ENCODE measurements at places on chromosomes 6 and 20.

DNA sequence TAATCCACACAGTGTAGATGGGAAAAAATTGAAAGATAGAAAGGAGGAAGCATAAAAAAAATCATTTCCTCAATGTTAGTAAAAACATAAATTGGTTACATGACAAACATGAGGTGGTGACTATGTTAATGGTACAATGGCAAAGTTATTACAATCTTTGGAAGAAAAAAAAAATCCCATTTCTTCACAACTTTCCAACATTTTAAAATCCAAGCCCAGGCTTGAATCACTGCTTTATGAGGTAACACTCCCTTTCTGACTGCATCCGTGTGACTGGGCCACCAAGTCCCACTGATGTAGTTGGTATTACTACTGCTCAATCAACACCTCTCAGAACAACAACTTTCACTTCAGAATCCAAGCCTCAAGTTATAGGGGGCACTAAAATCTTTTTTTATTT, 160.4 kb downstream of the BTBD9 start:
- DNase-seq: no peak

GRCh38 chr6:6842291-6842690, 253.8 kb downstream of the LY86 start:
- no peak for DNase-seq

DNA sequence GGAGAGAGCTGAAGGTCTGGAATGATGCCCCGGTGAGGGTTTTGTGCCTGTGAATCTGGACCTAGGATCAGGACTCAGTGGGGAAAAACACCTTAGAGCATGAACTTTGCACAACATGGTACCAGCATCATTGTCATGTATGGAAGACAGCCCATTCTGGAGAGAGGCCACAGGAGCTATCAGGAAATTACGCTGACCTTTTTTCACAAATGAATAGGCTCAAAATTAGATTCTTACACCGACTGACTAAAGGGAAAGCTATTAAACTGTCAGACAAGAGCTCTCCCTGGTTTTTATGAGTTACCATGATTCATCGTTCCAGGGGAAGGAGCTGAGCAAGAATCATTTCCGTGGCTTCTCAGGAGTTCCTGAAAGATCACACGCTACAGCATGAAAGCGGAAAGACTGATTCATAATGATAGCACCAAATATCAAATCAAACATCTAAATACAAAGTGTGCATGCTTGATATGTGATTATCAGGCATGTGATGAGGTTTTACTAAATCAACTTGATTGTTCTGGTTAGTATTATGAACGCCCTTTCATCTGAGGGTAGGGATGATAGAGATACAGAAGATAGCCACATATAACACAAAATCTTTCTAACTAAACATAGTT, 224.9 kb upstream of the SMLR1 start:
- no peak for DNase-seq

DNA sequence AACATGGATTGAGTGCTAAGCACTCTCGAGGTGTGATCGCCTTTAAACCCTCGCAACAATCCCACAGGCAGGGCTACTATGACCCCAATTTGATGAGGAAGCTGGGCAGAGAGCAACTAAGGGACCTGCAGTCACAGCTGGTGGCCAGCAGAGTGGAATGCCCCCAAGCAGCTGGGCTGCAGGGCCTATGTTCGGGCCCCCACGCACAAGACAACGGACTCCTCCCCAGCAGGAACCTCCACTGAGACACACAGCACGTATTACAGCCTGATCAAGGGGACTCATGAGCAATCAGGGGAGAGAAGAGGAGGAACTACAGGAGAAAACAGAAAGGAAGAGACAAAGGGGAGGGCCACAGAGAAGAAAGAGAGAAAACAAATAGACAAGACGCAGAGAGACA, 21.7 kb downstream of the CST7 start:
- DNase-seq: no peak

DNA sequence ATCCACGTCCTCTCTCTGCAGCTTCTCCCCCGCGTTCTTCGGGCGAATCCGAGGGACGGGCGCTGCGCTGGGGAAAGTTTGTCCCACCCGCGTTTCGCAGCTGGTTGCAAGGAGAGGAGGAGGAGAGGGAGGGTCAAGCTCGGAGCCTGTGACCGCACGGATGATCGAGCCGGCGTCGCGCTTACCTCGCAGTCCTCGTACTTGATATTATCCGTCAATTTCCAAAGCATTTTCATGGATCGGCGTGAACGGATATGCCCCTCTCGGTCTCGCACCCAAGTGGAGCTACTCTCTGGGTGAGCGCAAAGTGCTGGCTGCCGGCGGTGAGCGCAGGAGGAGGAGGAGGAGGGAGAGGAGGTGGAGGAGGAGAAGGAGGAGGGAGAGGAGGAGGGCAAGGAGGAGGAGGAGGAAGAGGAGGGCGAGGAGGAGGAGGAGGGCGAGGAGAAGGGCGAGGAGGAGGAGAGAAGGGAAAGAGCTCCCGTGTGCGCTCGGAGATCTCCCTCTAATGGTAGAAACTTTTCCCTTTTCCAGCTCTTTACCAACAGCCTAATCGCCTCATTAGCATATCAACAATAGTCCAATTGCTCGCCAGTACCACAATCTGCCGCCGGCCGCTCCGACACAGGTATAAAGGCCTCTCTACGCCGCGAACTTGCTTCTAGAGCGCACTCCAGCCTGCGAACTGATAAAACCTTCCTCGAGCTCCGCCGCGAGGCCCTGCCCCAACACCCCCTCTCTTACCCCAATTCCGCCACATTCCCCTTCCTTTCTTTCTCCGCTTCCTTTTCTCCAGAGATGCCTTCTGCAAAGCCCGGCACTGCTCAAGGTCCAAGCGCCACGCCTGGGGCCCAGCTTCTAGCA, at the start of gene TFAP2A:
Gene TFAP2A, minus strand, starts transcription at position 319 of the 861 bp plus-strand sequence. Its CDS starts 83 bp downstream, at position 236.
- no peak for DNase-seq

GRCh38 chr20:44762466-44763140, 16.9 kb downstream of the KCNK15 start:
- DNase-seq: no peak

GRCh38 chr6:36283608-36284007, 13.7 kb downstream of the PNPLA1 start:
- no peak for DNase-seq

DNA sequence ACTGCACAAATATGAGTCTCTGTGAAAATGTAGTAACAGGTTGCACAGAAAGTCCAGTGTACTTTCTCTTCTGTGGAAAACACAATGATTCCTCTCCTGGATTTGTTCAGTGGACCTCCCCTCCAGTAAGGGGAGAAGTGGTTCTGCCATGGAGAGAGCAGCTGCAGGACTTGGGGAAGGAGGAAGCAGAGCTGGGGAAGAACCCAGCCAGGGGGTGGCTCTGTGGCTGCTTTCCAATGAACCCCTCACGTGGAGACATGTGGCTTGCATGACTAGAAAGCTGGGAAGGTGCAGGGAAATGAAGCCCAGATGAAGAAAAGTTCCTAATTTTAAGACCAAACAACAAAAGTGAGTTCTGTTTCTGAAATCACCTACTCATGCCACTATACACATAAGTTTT, 31.9 kb downstream of the HMGN3 start:
- DNase-seq: no peak

GRCh38 chr20:474581-474980, 12.2 kb upstream of the TBC1D20 start:
- DNase-seq: no peak

DNA sequence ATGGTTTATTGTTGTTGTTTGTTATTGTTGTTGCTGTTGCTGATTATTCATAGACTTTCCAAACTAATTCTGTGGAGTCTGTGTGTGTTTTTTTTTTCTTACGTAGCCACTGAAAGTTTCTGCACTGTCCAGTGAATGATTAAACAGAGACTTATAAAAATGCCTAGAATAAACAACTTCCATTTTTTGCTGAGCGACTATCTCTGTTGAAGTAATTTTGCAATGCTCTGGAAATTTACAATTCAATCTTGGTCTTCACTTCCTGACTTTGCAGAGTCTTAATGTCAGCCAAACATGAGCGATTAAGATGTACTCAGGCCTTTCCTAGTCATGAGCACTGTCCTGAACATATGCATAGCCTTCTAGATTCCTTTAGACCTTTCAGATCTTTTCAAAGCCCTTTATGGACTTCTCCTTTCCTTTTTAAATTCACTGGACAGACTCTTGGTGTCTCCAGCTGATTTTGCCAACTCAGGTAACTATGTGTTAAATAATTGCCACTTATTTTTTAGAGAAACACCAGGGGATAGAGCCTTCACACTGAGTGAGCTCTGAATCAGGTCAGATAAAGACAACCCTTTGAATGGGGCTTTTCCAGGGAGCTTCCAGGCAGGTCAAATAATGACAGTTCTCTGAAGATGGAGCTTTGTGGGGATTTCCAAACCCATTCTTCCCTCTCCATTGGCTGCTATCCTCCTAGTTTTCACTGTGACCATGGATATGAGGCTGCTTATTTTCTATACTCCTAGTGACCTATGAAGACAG, 622.8 kb upstream of the EPHA7 start:
- DNase-seq: no peak

- no peak for DNase-seq
These were observed 146.0 kb downstream of the PTCHD4 start for GRCh38 chr6:47964969-47965368.

GRCh38 chr20:8913456-8913855, 155.4 kb upstream of the PLCB4 start:
- no peak for DNase-seq

DNA sequence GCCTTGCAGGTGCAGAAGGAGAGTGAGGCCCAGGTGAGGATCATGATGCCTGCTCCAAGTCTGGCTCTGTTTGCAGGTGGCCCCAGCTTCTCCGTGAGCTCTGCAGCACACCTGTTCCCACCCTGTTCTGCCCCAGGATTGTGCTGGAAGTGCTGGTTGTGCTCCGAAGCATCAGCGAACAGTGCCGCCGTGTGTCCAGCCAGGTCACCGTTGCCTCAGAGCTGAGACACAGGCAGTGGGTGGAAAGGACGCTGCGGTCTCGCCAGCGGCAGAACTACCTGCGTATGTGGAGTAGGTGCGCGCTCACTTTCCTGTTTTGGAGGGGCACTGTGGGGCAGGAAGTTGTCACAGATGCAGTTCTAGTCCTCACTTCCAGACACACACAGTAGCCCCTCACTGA, 25.0 kb downstream of the ERMARD start:
- no peak for DNase-seq

DNA sequence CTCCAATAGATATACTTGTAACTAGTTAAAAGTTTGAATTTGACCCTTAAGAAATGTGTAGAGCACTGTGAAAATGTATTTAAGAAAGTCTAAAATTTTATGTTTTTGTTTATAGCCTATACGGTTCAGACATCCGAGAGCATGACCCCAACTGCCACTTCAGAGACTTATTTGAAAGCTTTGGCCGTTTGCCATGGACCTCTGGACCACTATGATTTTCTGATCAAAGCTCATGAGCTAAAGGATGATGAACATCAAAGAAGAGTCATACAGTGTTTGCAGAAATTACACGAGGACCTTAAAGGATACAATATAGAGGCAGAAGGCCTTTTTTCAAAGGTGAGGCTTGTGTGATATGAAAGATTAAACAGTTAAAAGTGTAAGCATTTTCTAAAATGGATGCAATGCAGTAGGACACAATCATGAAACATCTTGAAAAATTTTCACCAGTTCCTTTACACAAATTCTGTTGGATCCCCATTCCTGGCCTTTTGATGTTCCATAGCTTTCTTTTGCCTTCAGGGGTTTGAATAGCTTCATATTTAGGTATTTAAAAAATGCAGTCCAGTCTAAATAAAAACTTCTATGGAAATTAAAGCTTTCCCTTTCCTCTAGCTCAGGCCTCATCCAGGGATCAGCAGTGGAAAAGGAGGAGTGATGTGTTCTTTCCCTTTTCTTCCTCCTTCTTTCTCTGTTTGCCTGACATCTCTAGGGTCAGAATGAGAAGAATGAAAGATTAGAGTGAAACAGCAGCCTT, 29.0 kb downstream of the AFG1L start:
- no peak for DNase-seq

DNA sequence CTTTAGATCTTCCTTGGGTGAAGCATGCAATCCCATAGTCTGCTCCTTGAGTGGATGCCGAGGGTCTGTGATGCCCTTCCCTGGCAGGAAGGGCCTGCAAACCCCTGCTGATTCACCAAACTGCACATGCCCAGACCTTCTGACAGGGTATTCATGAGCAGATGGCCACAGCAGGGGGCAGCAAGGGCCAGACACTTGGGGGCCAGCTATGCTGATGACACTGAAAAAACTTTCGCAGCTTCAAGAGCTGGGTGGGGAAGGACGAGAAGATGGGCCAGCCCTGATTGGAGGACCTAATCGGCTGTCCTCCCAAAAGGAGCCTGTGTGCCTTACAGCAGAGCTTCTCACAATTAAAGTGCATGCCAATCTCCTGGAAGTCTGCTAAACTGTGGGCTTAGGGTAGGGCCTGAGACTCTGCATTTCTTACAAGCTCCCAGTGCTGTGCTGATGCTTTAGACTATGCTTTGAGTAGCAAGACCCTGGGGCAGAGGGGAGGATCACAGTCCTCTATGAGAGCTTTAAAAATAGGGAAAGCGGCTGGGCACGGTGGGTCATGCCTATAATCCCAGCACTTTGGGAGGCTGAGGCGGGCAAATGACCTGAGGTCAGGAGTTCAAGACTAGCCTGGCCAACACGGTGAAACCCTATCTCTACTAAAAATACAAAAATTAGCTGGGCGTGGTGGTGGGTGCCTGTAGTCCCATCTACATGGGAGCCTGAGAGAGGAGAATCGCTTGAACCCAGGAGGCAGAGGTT, 15.2 kb upstream of the GDAP1L1 start:
- no peak for DNase-seq

DNA sequence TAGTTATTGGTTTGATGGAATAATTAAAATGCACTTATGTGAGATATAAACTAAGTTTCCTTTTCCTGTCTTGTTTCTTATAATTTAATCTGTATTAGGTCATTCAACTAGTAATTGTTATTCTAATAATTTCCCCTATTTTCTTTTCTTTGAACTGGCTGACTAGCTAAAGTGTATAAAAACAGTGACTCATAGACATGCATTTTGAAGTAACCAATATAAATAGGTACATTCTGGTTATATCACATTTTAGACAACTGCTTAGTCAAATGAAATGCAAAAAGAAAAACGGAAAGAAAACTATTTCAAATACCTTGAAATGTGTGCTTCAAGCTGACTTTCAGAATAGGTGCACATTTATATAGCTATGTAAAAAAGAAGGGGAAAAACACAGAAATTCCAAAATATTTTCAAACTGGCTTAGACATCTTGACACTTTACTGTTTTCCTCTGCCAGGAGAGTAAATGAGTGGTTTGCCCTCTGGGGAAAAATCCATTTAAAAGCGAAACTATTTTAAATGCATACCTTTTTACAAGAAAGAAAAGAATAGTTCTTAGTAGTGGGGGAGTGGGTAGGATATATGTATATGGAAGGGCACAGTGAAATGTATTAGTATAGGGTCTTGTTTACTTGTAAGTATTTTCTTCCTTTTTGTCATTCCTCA, 28.3 kb downstream of the KCNQ5 start:
- DNase-seq: no peak

- DNase-seq: no peak
These were observed 24.4 kb upstream of the LY86 start for GRCh38 chr6:6564154-6564553.

GRCh38 chr6:166737261-166737660, 110.2 kb upstream of the RPS6KA2 start:
- no peak for DNase-seq

GRCh38 chr6:10626154-10626741, 68.2 kb downstream of the C6orf52 start:
- DNase-seq: no peak

GRCh38 chr20:10218536-10219451, at the start of gene SNAP25:
TSS of gene SNAP25 (plus strand) at chr20:10218830. CDS start at chr20:10275492, 56,662 bp downstream.
- no peak for DNase-seq
